ENCODE measurements at places on chromosomes 2 and 18.

DNA sequence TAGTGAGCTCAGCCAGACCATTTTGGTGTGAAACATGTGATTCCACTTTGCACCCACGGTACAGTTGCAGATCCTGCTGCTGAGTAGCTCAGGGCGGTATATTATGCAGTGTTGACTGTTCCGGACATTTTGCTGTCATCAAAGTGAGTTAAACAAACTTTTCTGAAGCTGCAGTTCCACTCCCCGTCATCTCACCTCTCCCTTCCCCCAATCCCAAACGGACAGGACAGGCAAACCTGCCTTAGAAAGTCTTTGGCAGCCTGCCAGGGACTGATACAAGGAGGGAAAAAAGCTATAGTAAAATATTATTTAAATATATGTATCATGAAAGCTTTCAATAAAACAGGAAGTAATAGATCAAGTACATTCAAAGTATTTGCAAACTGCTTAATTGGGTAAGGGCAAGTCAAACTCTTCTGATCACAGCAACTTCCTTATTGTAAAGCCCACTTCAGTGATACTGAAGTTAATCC is 35.5 kb upstream of the SP5 start:
- no peak for DNase-seq

- DNase-seq, result no peak
These were observed 203.1 kb downstream of the NCKAP5 start for GRCh38 chr2:133365117-133365516.

- no peak for DNase-seq
These were observed 166.6 kb downstream of the FAM210A start for GRCh38 chr18:13559754-13560153.

DNA sequence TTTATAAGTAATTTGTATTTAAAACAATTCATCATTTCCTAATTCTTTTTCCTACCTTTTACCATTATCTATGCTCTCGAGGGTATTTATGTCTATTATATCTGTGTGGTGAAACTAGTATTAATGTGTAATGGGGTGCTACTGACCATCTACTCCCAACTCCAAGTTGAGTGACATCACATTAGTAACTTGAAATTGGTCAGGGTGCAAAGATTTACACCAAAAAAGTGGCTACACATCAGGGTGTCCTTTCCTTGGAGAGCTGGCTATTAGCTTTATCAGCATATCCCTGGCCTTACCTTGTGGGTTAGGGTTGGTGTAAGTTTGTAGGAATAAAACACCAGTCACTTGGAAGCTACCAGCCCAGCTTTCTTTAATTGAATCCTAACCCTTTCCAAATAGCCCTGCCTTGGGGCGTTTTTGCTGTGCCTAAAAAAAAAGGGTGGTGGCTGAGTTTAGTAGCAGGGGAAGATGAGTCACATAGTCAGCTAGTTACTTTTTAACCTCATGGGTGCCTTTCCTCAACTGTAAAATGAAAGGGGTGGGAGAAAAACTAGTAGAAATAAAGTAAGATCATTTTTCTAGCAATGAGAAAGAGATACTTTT is 14.0 kb downstream of the ANXA4 start:
- DNase-seq, result peak; percentile 44

GRCh38 chr18:30486856-30487255 is 555.7 kb downstream of the DSC3 start:
- no peak for DNase-seq

GRCh38 chr2:42954227-42954962 is 162.0 kb upstream of the HAAO start:
- DNase-seq, result no peak

DNA sequence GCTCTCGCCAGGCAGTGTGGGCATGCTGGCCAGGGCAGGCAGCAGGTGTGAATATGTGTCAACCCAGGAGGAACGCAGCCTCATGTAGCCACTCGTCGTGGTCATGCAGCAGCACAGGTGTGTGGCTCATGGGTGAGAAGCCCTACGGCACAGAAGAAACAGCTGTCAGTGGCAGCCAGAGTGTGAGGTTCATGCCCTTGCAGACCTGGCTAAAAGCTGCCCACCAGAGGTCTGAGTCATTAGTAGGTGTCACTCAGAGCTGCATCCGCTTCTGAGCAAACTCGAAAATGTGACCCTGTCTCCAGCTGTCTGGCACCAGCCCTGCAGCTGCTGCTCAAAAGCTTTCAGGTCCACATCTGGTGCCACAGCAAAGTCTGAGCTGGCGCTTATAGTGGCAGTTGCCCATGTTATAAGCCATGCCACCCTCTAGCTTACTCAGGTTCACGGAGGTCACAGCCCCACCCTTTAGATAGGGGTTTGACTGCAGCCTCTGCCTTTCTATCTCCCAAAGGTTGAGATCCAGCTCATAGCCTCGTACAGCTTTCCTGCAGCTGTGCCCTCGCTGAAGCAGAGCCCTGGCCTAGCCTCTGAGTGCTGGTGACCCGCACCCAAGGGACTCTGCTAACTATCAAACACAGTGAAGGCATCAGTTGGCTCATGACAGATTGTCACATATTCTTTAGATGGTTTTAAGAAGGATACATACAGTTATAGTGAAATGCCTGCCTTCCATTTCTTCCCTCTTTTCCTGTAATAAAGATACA is 195.0 kb downstream of the CCDC102B start:
- DNase-seq, result no peak

DNA sequence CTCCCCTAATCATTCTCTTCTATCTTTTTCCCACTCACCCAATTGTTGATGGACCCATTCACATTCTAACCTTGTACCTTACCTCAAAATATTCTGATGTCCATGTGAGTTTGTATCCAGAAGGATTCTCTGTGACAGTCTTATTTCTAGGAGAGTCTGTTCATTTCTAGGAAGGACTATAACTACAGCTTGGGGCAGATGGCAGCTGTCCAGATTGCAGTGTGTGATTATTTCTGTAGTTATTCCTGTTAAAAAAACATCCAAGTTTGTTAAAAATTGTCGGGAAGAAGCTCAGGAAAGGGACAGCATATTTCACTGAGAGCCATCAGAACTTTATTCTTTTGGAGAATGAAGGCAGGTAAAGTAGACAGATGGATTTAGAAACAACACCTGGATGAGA is 142.6 kb downstream of the RAPGEF4 start:
- no peak for DNase-seq

GRCh38 chr2:169619946-169620345 is 35.8 kb downstream of the PPIG start:
- no peak for DNase-seq

Data from activated CD4-positive, alpha-beta T cell treated with anti-CD3 and anti-CD28 coated beads, Interleukin-2, Interleukin-4, amounts not matched to agents 100 ng/mL and 50 ng/mL, durations not matched to agents 16 hours and 8 hours (primary cell).